ENCODE measurements at places on chromosomes 16 and 17.

DNA sequence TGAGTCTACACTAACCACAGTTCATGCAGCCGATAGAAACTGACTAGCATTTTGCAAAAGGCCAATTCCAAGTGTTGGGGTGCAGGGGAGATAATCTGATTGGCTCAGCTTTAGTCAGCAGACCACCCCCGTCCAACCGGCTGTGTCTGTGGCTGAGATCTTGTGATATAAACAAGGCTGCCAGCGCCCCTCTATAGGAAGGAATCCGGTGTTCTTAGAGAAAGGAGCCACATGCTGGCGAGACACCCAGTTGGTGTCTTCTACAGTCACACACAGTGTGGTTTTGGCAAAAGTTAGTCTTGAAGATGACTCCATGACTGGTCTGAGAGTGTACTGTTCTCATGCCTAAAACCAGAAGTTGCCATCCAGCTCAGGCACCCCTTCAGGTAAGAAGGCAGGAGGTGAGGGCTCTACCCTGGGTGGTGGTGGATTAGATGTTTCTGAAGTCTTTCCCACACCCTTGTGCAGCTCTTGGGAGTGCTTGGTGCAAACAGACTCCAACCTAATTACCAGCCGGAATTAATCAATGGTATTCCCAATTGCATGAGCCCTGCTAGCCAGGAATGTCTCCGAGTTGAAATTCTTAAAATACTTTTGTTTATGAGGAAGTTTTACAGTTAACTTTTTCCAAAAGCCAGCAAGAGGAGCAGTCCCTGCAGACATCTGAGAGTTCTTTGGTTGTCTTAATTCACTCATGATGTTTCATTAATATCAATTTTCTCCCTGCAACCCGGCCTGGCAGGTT is 172.3 kb upstream of the IRX6 start:
- DNase-seq = no peak

DNA sequence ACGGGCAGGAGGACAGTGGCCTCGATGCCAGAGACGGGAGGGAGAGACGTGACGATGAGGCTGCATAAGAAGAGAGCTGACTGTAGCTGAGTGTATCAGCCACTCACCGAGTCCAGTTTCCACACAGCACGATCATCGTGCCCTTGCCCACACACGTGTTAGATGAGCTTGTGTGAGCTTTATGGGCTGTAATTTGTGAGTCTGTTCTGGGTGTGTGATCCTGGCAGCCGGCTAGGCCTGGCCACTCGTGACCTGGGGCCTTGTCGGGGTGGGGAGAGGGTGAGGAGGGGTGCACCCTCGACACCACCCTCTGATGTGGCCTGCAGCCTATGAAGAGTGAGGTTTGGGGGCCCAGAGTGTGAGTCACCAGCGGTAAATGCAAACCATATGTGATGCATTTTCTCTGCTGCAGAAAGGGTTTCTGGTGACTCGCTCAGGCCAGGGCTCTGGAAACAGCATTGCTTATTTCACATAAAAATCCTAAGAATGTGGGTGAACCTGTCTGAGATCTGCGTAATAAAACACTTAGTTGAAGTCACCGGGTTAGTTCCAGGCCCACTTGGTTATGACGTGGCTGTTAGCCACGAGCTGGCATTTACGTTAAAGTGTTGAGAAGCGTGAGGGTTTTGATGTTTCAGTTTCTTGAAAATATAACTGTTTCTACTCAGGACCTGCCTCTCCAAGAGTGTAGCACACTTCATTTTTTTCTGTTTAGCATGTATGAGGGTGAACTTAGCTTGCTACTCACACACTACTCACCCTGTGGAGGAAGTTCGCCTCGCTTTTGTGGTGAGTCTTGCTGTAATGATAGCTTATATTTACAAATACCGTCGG is 4.2 kb downstream of the METRNL start:
- no peak for DNase-seq

DNA sequence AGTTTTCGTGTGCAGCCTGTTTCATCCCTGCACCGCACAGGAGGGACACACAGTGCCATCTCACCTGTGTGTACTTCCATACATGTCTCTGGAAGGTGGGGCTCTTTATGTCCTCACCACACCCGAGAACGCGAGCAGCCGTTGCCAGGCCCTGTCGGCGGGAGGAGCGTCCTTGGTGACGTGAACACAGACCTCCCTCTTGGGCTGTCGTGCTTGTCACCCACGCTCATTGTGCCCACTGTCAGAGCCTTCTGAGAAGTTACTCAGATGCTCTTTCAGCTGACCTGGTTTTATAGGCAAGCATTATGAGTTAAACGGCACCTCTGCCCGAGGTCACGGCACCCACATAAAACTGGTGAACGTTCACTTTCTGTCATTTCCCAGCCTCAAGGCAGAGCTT is 40.2 kb downstream of the ZNF750 start:
- DNase-seq = no peak

GRCh38 chr17:82127704-82128103 is 29.7 kb upstream of the FASN start:
- no peak for DNase-seq

GRCh38 chr16:17027488-17028129 is 443.2 kb downstream of the XYLT1 start:
- DNase-seq = no peak

DNA sequence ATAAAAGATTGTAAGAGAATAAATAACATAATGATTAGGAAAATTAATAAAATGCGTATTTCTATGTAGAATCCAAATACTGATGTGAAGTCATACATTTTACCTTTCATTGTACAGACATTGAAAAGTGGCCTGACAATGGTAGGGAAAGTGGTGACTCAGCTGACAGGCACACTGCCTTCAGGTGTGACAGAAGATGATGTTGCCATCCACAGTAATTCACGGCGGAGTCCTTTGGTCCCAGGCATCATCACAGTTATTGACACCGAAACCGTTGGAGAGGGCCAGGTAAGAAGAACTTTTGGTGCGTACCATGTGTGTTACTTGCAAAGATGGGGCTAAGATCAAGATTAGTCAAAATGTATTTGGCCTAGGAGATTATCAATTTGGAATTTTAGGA is 232.8 kb downstream of the BCAS3 start:
- DNase-seq = no peak

DNA sequence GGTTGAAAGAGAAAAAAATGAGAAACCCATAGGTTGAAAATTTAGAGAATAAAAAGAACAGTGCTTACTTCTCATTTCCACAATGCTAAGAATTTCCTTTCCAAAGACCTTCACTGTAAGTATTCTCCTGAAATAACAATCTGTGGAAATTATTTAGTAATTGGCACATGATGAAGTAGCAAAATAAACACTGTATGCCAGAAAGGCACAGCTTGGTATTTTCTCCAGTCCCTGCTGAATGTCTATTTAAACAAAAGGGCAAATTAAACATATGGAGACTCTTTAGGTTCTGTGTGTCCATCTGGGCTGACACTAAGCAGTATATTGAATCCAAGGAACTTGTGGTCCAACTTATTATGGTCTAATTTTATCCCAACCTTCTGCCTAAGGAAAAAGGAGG is 46.1 kb downstream of the CHCT1 start:
- no peak for DNase-seq

DNA sequence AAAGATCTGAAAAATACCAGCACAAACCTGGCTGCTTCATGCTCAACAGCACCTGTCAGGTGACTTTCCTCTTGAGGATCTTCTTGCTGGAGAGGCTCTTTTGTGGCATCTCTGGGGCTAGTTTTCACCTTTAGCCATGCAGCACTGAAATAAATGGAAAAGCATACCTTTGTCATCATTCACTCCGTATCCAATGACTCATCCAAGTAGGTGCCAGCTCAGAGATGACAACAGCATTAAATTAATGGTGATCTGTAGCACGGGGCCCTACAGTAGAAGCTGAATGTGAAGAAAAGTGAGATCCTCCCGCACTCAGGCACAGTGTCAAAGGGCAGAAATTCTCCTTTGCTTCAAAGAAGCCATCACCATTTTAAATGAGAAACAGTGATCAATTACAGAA is 32.2 kb downstream of the KIAA0753 start:
- no peak for DNase-seq

DNA sequence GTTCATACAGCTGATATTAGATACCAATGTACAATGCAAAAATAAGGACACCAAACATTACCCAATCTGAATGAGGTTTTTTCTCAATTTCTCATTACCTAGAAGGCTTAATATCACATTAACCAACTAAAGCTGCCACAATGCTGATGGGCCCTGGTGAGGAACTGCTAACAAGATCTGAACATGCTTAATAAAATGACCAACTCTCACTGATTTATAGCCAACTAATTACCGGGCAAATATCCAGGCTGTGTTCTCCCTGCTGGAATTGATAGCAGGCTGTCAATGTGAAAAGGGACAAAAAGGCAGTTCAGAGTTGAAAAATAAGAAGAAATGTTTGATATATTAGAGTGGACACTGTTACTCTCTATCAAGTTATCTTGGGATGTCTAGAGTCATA is 124.6 kb downstream of the TOX3 start:
- no peak for DNase-seq

DNA sequence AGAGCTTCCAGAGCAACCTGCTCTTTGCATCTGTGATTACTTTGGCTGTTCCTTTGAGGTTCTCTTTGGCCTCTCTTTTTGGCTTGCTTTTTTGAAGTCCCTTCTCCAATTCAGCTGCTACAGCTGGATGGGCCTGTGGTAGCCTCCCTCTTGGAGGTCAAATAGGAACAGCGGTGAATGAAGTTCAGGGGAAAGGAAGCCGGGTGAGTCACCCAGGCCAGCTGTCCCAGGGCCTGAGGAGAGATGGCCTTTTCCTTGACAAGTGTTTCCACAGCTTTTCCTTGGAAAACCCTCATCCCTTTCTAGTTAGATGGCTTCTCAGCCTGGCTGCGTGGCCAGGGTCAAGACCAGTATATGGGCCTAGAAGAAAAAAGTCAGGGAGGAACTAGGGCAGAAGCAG is 103.1 kb downstream of the STX8 start:
- no peak for DNase-seq

- no peak for DNase-seq
Observed at GRCh38 chr16:27822996-27823395, 240.5 kb downstream of the GSG1L start.

- no peak for DNase-seq
Observed at GRCh38 chr17:46106966-46107644, 86.1 kb downstream of the KANSL1 start.

GRCh38 chr17:79002796-79003593 is 6.6 kb downstream of the CANT1 start:
- no peak for DNase-seq

- DNase-seq = no peak
Observed at GRCh38 chr17:1705004-1705403, 5.2 kb downstream of the TLCD2 start.

- DNase-seq = no peak
Observed at GRCh38 chr17:8103549-8103948, 14.8 kb downstream of the ALOXE3 start.

DNA sequence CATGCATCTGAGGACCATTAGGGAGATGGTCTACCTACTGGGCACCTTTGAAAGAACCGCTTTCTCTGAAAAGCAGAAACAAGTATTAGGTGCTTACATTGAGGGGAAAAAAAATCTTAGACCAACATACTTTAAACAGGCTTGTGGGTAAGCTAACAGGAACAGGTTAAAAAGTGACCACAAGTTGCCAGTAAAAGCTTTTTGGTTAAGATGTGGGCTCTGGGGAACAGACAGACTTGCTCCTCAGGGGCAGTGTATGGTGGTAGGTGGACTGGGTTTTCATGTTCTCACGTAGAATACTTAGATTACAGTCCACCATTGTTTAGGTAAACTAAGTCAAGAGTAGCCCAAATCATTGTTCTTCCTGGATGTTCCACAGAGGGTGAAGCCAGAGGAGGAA is 41.2 kb downstream of the REXO5 start:
- no peak for DNase-seq

DNA sequence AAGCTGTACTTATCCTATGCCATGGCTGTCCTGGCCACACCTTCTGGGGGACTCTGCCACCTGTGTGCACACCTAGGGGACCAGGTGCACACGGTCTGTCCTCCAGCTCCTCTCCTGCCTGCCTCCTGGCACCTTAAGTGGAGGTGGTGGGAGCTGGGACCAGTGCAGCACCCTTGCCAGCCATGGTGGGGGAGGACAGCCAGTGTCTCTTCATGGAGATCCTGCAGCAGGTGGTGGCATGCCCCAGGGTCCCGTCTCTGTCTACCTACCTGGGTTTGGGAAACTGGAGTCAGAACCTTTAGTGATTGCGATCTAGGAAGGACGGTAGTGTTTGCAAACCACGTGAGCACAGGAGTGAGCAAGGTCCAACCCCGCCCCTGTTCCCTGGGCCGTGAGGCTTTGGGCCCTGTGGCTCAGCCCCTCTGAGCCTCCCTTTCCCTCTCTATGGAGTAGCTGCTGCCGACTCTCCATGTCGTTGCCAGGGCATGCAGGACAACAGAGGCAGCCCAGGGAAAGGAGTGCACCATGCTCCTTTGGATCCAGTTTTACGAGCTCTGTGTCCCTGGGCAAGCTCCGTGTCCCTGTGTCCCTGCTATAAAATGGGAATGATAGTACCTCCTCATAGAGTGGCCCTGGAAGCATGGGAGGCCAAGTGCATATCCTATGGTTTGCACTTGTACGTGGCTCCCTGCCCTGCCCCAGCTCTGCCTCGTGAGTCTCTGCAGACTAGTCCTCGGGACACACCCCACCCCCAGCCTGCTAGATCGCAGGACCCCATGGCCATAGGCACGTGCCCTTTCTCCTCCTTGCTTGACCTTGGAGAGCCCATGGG is 7.1 kb downstream of the ADGRG1 start:
- DNase-seq = no peak

DNA sequence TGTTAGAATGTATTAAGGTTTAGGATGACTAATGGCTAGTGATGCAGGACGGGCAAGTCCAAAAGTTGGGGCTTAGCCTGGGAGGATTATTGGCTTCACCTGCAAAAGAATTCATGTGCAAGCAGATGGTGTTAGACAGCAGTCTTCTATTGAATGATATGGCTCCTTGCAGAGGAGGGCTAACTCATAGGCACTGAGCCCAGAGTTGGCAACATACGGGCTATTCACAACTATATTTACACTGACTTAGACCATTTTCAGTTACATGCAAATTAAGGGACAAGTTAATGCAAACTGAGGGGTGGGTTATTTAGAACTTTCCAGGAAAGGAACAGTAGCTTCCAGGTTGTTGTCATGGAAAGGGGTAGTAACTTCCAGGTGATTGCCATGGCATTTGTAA is 1017.1 kb upstream of the EEF2KMT start:
- DNase-seq = no peak

GRCh38 chr17:70238646-70239045 is 69.3 kb downstream of the KCNJ2 start:
- DNase-seq = no peak

GRCh38 chr17:3887804-3888203 is 5.0 kb downstream of the CAMKK1 start:
- no peak for DNase-seq

DNA sequence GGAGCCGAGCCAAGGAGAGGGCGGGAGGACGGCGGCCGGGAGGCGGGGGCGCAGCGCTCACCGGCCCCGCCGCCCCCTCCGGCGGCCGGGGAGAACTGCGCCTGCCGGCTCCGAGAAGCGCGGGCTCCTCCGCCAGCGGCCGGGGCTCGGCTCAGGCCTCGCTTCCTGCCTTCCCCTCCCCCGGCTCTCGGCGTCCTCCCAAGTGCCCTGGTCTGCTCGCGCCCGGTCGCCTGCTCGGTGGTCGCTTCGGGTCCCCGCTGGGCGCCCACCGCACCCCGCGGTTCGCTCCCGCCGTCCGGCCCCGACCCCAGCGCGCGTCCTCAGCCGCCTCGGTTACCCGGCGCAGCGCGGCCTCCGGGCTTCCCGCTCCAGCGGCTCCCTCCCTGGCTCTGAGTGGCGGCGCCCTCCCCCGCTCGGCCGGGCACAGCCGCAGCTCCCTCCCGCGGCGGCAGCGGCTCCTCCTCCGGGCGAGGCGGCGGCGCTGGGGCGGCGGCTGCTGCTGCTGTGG is 313 bp downstream of the UBTF start:
- peak; percentile 31 for DNase-seq

Data from NCI-H510A treated with DMSO at 0.1 percent for 48 hours (cell line).